ENCODE measurements at places on chromosomes 13 and 19. TPM values are rescaled to one million over a fixed set of nuclear protein-coding genes. Genes with fewer than 3 reads are reported as not detected.

GRCh38 chr19:1069009-1069779 is 2.2 kb downstream of the ARHGAP45 start:
- DNase-seq = no peak

DNA sequence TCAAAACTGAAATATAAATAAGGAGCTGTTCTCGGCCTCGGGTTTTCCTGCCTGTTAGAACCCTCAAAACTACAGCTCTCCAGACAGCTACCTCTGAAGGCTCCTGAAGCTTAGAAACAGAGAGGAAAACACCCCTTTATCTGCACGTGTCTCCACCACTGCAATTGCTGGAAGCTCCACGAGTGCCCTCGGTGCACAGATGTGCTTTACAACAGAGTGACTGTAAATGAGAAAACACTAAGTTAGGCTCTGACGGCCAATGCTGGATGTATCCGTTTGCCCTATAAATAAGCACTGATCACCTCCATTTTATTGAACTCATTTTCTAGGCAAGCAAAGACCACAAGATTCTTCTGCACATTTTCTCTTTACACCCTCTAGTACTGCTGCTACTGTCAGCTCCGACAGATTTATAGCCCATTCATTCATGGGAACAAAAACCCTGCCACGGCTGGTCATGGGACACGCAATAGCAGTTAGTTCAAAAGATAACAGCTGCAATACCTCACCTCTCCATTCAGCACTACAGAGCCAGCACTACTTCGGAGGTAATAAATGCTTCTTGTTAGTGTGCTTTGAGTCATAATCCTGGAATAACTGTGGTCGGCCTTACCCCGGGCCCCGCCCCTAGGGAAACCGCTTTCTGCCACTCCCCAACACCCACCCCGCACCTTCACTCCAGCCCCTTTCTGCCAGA is 241.1 kb upstream of the ZNF507 start:
- DNase-seq = no peak

DNA sequence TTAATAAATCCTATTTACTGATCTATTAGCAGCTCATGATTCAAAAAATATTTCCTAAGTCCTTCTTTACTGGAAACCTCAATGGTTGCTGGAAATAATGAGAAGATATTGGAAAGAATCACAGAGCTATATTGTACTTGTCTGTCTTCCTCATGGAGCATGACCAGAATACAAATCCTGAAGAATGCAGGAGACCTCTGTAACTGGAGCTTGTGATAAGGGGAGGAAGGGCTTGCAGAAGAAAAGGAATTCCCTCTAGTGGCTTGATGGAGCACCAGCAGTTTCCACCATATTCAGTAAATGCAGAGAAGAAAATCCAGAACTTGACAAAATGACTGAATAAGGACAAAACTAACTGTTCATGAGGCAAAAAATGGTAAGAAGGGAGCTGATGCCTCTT is 1333.1 kb downstream of the EFNB2 start:
- DNase-seq = no peak

DNA sequence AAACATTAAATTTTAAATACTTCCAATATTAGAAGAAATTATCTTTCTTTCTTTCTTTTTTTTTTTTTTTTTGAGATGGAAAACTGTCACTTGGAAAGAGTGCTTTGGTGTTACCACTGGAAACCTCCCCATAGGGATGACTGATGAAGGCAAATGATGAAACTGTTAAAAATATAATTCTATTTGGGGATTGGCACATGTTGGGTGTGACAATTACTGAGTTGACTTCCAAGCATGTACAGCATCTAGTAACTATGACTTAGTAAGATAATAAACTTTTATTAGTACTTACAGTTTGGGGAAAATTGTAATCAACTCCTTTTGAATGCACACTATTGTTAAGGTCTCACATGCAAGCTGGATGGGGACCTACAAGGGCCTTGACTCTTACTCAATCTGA is 592.5 kb downstream of the KCTD12 start:
- DNase-seq = no peak

DNA sequence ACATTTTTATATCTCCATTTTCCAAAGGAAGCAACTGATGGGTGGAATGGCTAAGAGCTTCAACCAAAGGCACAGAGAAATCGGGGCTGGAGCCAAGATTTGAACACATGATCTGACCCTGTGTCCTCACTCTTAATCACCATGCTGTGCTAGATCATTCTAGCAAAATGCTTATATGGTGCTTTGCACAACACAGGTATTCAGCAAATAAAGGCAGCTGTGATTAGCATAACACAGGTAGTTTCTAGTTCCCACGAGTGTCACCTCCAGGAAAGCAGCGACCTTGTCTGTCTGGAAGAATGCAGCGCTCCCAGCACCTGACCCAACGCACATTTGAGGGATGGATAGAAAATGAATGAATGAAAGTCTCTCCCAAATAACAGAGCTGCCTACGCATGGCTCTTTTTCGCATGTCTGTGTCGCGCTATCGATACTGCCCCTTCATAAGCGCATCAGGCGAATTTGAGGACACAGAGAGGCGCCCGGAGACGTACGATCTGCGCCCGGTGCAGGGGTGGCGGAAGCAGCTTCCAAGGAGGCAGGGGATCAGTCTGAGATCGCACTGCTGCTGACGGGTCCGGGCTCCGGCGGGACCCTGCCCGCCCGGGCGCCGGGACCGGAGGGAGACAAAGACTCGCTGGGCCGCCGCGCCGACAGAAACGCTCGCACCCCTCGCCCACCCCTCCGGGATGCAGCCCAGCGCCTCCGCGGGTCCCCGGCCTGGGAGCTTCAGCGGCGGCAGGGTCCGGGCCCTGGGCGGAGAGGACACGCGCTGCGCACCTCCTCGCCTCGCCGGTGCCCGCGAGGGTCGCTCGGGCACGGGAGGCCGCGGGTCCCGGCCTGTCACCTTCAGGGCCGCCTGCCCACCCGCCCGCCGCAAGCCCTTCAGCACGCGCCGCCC is 609 bp downstream of the EPS15L1 start:
- DNase-seq = no peak

The PCDH17 gene
- polyA plus RNA-seq = 18.9 TPM

The PODNL1 gene
- 1.6 TPM for polyA plus RNA-seq

DNA sequence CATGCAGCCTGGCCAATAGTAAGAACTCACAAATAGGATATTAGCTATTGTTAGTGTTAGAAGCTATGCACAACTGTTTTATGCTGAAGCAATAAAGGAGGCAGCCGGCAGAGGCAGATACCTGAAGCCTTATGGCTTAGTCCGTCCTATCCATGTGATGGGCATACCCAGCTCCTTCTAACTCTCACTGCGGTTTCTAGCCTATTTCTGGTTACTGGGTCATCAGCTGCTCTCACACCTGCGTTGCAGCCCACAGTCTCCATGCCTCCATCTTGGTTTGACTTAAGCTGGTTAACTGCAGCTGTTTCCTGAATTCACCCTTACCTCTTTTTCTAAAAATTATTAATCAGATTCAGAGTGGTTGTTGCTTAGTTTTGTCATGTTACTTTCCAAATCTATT is 40.5 kb upstream of the CNMD start:
- no peak for DNase-seq

The REEP6 gene
- 6.7 TPM for polyA plus RNA-seq

The CBY2 gene
- polyA plus RNA-seq = not detected

- DNase-seq = no peak
Measured at GRCh38 chr19:46159418-46160232, 11.6 kb downstream of the IGFL2 start.

- DNase-seq = no peak
Measured at GRCh38 chr19:5983367-5983955, 5.5 kb upstream of the RANBP3 start.

GRCh38 chr13:110354715-110355473 is 47.8 kb downstream of the COL4A2 start:
- no peak for DNase-seq

The CLC gene
- 3.1 TPM for polyA plus RNA-seq

The WTIP gene
- 30.5 TPM for polyA plus RNA-seq

GRCh38 chr19:43518051-43518450 is 8.9 kb downstream of the ETHE1 start:
- no peak for DNase-seq

The WDR88 gene
- polyA plus RNA-seq = 0.94 TPM

DNA sequence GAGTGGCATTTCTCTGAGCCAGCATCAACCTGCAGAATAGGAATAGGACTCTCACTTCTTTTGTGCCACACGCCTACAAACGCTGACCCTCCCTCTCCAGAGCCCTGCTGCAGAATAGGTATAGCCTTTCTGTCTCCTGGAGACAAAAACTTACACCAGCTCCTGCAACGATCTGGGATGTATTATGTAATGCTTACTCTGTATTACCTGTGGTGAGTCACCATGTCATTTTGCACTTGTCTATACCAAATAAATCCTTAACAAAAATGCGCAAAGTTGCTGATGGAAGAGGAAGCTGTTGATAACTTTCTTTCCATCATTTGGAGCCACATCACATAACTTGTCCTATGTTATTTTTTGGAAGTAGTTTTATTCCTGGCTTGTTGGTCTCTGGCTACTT is 155.8 kb upstream of the FNDC3A start:
- DNase-seq = no peak

- DNase-seq = no peak
Measured at GRCh38 chr13:63093907-63094469, 1678.3 kb upstream of the PCDH20 start.

DNA sequence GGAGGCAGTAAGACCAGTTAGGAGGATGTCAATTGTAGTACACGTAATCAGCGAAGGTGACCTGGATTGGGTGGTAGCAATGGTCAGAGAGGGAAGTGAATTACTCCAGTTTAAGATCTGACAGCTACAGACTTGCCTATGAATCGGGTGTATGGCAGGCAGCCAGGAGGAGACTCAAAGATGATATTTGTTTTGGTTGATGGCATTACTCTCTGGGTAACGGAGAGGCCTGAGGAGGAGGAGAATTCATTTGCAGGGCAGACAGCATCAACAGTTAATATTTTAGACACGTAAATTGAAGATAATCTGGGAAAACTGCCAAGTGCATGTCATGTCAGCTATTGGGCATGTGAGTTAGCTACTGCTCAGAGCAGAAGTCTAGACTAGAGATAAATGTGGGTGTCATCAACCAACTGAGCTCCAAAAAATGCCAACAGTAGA is 109.2 kb downstream of the SGCG start:
- DNase-seq = no peak

- DNase-seq = no peak
Measured at GRCh38 chr19:34645551-34645950, 31.4 kb downstream of the SCGB2B2 start.

GRCh38 chr19:2976609-2977000 is 759 bp upstream of the TLE6 start:
- DNase-seq = no peak

The GAPDHS gene
- not detected for polyA plus RNA-seq

- no peak for DNase-seq
Measured at GRCh38 chr19:4012975-4013634, 5.6 kb downstream of the PIAS4 start.

- no peak for DNase-seq
Measured at GRCh38 chr13:40776232-40776631, 5.2 kb upstream of the MRPS31 start.

DNA sequence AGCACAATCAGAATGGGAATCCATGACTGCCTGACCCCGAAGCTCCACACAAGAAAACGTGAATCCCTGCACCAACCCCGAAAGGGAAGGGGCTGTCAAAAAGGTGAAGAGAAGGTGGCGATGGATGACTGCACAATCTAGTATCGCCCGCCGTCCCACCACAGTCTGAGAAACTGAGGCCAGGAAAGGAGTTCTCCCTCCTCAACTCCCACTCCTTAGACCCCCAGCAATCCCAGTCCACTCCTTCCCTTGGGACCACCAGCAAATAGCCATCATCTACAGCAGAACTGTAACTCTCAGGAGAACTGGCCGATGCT is 451 bp downstream of the NOSIP start:
- DNase-seq = no peak

- DNase-seq = no peak
Measured at GRCh38 chr13:112132142-112132541, 65.2 kb downstream of the SOX1 start.

DNA sequence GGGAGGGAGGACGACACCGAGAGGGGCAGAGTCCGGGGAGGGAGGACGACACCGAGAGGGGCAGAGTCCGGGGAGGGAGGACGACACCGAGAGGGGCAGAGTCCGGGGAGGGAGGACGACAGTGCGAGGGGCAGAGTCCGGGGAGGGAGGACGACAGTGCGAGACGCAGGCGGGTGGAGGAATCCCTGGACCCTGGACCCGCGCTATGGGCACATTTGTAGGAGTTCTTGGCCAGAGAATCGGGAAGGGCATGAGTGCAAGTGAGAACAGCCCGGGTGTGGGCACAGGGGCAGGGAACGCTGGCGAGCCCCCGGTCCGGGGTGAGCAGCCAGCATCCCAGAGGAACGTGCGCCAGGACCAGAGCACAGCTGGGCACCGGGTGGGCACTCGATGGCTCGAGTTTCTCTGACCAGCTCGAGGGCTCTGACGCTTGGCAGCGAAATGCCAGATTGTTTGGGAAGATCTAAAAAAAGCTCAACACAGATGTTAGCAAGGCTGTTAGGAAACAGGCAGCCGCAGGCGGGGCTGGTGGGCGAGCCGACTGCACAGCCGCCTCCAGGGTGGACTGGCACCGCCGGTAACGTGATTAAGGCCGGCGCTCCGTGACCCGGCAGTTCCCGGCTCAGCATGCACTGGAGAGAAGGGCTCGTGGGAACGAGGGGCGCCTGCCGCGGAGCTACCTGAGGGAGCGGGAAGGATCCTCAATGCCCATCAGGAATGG is 17.9 kb upstream of the C2CD4C start:
- no peak for DNase-seq

The CLIP3 gene
- 24.3 TPM for polyA plus RNA-seq

DNA sequence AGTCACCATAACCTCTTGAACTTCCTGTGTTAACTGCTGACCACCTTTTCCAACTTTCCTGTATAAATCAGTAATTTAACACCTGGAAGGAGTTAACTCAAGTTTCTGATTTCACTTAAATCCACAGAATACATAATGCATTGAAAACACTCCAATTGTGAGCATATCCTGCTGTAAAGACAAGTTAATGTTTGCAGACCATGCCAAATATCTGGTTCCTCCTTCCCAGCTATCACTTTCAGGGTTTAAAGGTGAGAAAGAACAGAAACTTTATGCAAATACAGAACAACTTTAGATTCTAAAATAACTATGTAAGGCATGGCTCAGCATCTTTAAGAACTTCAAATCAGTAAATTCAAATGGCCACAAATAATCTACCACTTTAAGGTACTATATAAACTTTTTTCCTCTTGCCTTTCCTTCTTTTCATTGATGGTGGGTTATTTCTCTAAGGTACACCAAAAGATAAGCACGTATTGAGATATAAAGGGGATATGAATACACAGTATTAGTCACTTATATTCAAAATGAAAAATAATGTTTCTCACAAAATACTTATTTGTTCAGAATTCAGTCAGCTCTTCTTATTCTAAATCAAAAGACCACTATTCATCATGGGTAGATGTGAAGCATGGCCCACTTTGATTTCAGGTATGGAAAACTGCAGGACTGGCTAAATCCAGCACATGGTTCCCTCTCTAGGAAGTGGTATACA is 6.6 kb upstream of the TPTE2 start:
- DNase-seq = no peak

DNA sequence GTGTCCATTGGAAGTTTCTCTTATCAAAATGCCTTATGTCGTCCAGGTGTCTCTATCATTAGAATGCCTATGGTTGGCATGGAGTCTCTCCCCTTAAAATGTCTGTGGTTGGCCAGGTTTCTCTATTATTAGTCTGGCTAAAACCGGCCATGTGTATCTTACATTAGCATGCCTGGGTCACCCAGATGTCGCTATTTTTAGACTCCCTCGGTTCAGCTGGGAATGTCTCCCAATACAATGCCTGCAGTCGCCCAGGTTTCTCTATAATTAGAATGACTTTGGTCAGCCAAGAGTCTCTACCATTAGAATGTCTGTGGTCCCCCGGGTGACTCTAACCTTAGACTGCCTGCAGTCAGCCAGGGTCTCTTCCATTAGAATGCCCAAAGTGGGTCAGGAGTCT is 1536.1 kb downstream of the UQCRFS1 start:
- DNase-seq = no peak

GRCh38 chr19:30222428-30222873 is 149.7 kb upstream of the ZNF536 start:
- DNase-seq = peak; percentile 28
